ENCODE measurements at places on chromosomes 1 and 21. TPM values are rescaled to one million over a fixed set of nuclear protein-coding genes. Genes with fewer than 3 reads are reported as not detected.
A peak's percentile ranks its signal among the peaks of the same experiment; 100 is the strongest.

Gene BARHL2
- not detected for total RNA-seq

Gene CHIA
- not detected for total RNA-seq

Gene CD34
- total RNA-seq: 170 TPM

DNA sequence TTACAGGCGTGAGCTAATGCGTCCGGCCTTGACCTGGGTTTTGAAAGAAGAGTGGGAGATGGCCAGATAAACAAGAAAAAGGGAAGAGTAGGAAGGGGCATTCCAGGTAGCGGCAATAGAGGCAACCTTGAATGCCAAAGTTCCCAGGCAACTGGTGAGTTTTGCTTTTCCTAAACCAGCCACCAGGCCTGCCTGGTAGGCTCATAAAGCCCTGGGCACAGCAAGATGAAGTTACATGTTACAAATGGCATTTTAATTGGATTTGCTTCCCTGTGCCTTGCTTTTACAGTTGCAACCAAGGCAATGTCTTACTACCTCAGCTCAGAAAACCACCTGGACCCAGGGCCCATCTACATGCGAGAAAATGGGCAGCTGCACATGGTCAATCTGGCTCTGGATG is 5.5 kb downstream of the LRRC42 start:
- no peak for DNase-seq

- DNase-seq: no peak
Measured at GRCh38 chr1:244406337-244406736, 45.4 kb downstream of the ADSS2 start.

GRCh38 chr1:33562563-33562962 is 90.1 kb downstream of the ZSCAN20 start:
- DNase-seq: no peak

- DNase-seq: no peak
Measured at GRCh38 chr1:96723377-96723776, 1.8 kb downstream of the PTBP2 start.

- DNase-seq: no peak
Measured at GRCh38 chr1:226945106-226945857, 5.2 kb downstream of the COQ8A start.

DNA sequence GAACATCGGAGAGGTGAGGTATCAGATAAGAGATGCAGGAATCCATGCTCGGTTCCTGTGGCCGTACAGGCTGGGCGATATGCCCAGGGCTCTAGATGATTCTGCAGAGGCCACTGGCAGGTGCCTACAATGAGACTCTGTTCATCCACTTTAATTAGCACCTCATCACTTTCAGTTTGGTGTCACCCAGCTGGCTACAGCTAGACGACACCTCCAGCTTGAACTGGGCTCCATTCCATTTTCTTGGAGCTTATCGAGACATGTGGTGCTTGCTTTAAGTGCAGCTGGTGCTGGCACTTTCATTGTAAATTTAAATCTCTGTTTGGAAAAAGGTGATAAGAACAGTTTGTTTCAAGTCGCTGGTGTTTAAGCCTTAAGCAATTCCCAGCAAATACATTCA is 322.5 kb upstream of the ADGRL2 start:
- peak; percentile 56 for DNase-seq

- DNase-seq: peak; percentile 83
Measured at GRCh38 chr1:234997896-234998741, 130.5 kb downstream of the TOMM20 start.

- DNase-seq: peak; percentile 76
Measured at GRCh38 chr21:29130270-29130969, at the start of gene MAP3K7CL. TSS of gene MAP3K7CL (plus strand) at chr21:29130644. CDS start at chr21:29133345, 2,701 bp downstream.

Gene WDR64
- 0.54 TPM for total RNA-seq

DNA sequence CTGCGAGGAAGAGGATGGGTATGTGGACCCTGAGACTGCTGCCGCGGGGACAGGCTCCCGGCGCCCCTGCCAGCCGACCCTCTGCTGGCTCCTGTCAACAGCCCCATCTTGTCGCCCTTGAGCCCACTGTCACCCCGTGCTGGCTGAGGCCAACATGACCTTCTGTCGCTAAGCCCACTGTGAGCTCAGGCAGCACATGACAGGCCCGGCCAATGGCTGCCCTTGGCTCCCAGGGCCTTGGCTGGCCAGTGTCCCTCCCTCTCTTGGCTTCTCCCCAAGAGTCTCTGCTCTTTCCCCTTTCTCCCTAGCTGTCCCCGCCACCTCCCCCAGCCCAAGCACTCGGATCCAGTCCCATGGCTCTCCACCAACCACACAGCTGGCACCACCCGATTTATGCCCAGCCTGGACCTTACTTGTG is 3.5 kb downstream of the PEX10 start:
- DNase-seq: peak; percentile 64

- no peak for DNase-seq
Measured at GRCh38 chr21:18089786-18090185, 154.8 kb upstream of the CHODL start.

Gene SMCP
- total RNA-seq: not detected

DNA sequence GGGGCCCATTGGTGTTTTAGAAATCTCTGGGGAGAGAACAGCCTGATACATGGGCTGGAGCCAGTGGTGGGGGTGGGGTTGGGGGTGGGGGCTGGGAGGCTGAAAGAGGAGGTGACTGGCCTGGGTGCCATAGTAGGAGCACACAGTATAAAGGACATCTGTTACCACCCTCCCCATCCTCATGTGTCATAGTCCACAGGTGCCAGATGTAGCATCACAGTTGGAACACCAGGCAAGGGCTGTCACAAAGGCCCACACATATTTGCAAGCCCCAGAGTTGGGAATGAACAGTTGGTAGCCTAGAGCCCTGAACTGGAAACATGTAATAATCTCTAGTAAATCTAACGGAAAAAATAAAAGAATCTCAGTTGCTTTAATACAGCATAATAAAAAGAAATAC is 55.1 kb upstream of the CR2 start:
- DNase-seq: no peak

- no peak for DNase-seq
Measured at GRCh38 chr1:187933562-187934419, 1105.0 kb downstream of the PLA2G4A start.

- DNase-seq: no peak
Measured at GRCh38 chr1:84853741-84854721, 39.0 kb downstream of the LPAR3 start.
